Fibroblast of the conjunctiva (primary cell): ENCODE measurements at places on chromosomes 13 and 19.

DNA sequence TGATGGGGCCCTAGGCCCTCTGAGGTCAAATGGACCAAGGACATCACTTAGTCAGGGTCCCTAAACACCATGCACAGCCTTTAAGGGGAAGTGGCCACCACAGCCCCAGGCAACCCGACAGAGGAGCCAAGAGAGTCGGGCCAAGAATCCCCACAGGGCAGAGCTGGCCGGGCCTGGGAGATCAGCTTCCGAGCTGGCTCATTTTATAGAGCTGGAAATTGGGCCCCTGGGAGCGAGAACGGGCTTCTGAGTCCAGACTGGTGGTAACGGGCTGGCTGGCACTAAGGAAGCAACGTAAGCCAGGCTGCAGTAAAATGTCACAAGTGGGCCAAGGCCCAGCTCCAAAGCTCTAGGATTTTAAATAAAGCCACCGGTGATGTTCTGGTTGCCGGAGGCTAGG is 51.1 kb downstream of the HSPH1 start:
- no peak for DNase-seq

- no peak for DNase-seq
Measured at GRCh38 chr19:5804516-5805461, at the start of gene NRTN. Gene NRTN, plus strand, starts transcription at chr19:5805067. Its CDS starts 19,099 bp downstream, at chr19:5824166.

GRCh38 chr13:86757236-86757978 is 913.8 kb upstream of the SLITRK5 start:
- DNase-seq: no peak

- DNase-seq: no peak
Measured at GRCh38 chr13:23473221-23473620, 39.7 kb upstream of the SACS start.

GRCh38 chr19:7912697-7913564 is 1.7 kb upstream of the TGFBR3L start:
- no peak for DNase-seq

DNA sequence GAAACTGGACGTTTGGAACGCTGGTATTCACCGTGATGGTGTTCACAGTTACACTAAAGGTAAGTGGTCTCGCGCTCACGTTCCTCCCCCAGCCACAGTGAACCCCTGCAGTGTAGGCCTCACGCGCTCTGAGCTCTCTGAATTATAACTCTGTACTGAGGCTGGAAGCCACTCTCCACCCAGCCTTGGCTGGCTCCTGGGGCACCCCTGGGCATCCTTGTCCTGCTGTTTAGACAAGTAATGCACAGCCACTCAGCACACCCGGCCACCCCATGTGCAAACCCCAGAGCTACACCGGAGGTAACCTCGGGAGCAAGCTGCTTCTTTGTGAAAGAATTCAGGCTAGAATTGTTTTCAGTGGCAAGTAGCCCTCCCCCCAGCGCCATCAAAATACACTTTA is 97.3 kb upstream of the MCF2L start:
- no peak for DNase-seq

DNA sequence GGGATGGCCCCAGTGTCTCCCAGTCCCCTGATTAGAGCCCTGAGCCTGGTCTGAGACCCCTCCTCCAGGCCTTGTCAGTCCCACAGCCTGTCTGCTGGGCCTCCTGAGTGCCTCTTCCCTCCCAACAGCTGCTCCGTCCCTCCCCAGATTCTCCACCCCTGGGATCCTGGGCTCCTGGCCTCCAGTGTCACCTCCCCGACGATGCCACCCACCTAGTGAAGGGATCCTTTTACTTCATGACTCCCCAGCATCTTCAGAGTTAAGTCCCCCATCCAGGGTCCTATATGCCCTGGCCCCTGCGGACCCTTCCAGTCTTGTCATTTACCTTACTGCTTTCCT is 4.4 kb upstream of the PRX start:
- DNase-seq: no peak

DNA sequence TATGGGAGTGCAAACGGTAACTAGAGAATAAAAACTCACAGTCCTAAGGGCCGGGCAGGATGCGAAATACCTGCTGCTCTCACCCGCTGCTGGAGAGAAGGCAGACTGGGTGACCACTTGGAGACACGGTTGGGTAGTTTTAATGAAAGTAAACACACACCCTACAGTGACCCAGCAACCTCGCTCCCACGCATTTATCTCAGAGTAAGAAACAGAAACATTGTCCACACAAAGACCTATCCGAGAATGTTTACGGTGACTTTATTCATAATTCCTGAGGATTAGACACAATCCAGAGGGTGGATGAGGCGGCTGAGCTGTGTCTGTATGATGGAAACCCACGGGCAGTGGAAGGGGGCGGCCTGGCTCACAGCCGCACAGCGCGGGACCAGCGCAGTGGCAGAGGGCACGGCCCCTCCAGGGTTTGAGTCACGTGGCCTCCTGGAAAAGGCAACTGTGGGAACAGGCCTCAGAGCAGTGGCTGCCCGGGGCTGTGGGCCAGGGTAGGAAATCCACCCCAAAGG is 73.5 kb upstream of the C13orf46 start:
- no peak for DNase-seq
